HTR-8/SVneo (cell line): ENCODE measurements at places on chromosomes 1 and 21.

DNA sequence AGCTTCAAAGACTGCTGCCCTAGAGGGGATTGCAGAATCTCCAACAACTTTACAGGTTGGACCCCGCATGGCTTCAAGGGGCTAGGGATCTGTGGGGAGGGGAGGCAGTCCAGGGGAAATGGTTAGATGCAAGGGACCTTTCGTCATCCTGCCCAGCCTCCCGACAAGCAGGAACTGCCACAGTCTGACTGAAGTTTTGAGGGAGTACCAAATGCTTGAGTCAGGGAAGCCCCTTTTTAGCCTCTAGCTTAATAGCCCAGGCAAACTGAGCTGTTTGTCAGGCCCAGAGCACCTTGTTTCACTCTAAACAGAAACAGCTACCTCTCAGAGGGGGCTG lies 1.1 kb downstream of the TOR3A start:
- no peak for DNase-seq

DNA sequence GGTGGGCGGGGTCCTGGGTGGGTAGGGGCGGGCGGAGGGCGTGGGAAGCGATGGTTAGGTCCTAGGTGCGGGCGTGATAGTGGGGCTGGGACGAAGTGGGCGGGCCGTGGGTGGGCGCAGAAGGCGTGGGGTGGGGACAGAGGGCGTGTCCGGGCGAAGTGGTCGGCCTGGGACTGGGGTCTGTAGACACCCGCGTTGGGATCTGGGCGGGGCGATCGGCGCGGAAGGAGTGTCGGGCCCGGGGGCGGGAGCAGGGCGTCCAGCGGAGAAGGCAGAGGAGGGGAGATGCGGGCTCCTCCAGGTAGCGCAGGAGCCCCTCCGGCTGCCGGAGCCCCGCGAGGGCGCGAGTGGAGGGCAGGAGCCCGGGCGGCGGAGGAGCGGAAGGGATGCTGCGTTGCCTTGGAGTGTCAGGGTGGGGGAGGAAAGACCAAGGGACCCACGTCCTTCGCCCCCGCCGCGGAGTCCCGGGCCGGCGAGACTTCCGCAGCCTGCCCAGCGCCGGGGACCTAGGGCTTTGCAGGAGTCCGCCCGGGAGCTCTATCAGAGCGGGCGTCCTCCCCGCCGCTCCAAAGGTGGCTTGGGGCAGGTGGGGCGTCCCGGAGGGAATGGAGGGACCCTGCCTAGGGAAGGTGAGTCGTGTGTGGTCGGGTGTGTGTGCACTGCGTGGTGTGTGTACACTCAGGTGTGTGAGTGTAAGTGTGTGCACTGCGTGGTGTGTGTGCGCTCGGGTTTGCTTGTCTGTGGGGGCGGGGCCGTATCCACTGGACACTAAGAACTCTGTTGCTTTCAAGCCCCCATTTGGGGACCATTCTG lies 27.0 kb upstream of the PRSS38 start:
- DNase-seq, result peak; percentile 83

GRCh38 chr1:204206121-204206520 lies 7.7 kb downstream of the GOLT1A start:
- DNase-seq, result no peak

GRCh38 chr1:12343823-12344487 lies 114.1 kb downstream of the VPS13D start:
- no peak for DNase-seq

GRCh38 chr1:230267338-230268065 lies 158.6 kb downstream of the PGBD5 start:
- DNase-seq, result no peak

- DNase-seq, result no peak
Observed at GRCh38 chr1:214455479-214455878, 95.9 kb downstream of the PTPN14 start.

DNA sequence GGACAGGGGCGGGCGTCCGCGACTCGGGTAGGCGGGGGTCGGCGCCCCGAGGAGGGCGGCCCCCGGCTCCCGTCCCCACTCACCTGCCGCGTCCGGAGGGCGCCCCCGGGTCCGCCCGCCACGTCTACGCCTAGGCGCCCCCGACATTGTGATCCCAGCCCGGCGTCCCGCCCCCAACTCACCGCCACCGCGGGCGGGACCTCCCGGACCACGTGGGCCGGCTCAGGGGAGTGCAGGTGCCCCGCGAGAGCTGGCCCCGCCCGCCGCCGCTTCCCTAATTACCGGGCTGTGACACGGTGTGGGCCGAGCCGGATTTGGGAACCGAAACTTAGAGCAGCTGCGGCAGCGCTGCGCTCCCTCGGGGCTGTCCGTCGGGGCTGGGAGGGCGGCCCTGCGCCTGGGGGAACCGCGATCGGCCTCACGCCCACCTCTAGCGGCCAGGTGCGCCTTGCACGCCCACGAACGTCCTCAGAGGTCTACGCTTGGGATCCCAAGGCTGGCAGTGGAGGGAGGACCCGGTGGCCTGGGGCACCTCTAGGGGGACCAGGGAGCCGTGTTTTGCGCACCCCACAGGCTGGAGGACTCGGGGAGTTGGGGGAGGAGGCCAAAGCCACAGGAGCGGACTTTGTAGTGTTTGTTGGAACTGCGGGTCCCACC lies 521 bp upstream of the NADK start:
- DNase-seq, result no peak

- no peak for DNase-seq
Observed at GRCh38 chr1:21652101-21652936, 16.8 kb downstream of the RAP1GAP start.

- DNase-seq, result no peak
Observed at GRCh38 chr1:153951801-153952200, 5.3 kb upstream of the DENND4B start.

DNA sequence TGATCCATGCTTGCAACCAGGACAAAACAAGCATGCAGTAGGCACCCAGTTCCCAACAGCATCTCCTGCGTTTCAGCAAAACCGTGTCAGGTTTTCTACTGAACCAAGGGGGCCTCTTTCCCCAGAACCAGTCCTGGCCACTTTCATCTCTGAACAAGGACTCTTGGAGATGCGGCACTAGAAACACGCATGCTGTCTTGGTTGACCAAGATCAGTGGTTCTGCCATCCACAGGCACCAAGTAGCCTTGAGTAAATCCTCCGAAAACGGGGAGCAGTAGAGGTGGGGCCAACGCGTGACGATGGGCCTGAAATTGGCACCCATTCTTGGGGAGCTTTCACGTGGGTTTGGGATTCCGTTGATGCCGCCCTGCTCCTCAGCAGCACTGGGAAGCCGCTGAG lies 62.5 kb upstream of the AJAP1 start:
- DNase-seq, result no peak

GRCh38 chr21:37797403-37797802 lies 118.9 kb downstream of the KCNJ6 start:
- no peak for DNase-seq

GRCh38 chr1:156705321-156705917 lies at the start of gene CRABP2:
TSS of gene CRABP2 (minus strand) at chr1:156705583. CDS start at chr1:156705446, 137 bp downstream.
- DNase-seq, result no peak

- no peak for DNase-seq
Observed at GRCh38 chr1:208030288-208031091, 119.6 kb upstream of the CD34 start.

DNA sequence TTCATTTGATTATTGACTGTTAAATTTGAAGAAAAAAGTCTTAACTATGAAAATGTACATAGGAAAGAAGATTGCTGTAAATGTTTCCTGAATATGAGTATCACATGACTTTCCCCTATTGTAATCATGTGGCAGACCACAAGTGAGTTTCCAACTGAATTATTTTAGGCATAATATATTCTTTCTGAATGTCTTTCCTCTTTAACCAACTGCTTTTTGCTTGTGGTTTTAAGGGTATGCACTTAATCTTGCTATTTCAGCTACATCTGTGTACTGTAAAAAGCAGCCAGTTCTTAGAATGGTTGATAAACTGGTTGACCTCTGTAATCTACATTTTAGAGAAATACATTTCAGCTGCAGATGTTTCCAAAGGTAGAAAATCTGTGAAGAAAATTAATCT lies 400.7 kb downstream of the NEGR1 start:
- DNase-seq, result no peak

- DNase-seq, result no peak
Observed at GRCh38 chr1:195946500-195946899, 661.7 kb downstream of the KCNT2 start.

DNA sequence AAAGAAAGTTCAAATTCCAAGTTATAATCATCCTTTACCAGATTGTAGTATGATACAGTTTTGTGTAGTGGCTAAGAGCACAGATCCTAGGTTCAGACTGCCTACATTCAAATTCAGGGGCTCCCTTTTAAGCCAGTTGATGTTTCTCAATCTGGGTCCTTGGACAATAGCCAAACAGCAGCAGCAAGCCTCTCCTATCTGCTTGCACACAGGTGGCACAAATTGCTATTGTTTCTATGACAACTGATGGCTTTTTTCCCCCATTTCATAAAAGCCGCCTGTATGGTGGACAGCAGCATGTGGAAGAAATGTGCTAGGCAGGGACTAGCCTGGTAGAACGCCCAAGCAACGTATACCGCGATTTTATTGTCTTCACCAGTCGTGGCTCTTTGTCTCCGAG lies 76.5 kb downstream of the S1PR1 start:
- DNase-seq, result no peak

DNA sequence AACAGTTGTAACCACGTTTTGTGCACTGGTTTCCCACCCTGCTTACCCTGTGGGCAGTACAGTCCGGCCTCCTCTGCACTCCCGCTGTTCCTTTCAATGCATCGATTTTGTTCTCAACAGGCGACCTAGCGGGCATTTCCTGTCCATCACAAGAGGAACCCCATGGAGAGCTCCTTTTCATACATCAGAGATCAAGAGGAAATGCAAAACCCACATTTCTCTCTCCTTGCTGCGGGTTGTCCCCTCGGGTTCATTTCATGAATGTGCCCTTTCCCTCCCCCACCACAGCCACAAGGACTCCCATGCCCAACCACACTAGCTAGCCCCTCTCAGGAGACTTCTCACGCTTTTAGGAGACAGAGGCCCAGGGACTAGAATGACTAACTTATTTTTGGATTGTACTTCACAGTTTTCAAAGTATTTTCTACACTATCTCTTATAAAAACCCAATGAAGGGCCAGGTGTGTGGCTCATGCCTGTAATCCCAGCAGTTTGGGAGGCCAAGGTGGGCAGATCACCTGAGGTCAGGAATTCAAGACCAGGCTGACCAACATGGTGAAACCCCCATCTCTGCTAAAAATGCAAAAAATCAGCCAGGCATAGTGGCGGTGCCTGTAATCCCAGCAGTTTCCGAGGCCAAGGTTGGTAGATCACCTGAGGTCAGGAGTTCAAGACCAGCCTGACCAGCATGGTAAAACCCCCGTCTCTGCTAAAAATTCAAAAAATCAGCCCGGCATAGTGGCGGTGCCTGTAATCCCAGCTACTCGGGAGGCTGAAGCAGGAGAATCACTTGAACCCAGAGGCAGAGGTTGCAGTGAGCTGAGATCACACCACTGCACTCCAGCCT lies 18.4 kb downstream of the ATP1A4 start:
- no peak for DNase-seq
